Inflammatory macrophage (primary cell): ENCODE measurements at places on chromosomes 4 and X.
A peak's percentile ranks its signal among the peaks of the same experiment; 100 is the strongest.

DNA sequence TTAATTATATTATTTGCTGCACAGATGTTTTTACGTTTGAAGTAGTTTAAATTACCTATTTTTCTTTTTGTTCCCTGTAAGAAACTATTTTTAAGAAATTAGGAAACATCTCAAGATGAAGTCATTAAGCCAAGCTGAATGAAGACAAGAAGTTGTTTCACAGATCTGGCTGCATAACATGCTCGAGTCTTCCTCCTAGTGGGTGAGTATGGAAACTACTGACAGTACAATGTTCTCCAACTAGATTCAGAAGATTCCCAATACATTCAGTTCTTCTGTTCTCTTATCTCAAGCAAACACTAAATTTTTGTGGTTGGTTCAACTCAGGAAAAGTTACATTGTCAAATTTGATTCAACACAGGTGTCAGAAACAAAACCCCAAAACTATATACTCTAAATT, 256.8 kb upstream of the VCX start:
- peak; percentile 4 for DNase-seq

DNA sequence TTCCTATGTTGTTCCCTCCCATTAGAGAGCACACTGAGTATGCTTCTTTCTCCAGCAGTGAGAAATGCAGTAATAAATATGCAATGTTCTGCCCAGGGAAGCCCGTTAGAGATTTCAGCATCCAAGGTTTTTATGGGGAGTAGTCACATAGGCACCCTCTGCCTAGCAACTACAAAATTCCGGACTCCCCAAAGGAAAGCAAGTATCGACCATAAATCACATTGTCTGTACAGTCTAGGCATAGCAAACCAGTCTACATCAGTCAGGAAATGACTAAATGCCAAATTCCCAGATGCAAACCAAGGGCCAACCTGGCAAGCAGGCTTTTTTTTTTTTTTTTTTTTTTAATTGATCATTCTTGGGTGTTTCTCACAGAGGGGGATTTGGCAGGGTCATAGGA, 34.8 kb downstream of the GPR101 start:
- DNase-seq, result no peak

- peak; percentile 3 for DNase-seq
Observed at GRCh38 chrX:8783097-8783713, 18.0 kb downstream of the FAM9A start.

GRCh38 chr4:111890412-111890811, 254.8 kb upstream of the FAM241A start:
- DNase-seq, result no peak

GRCh38 chr4:109801099-109801789, 555 bp downstream of the CFI start:
- DNase-seq, result no peak

DNA sequence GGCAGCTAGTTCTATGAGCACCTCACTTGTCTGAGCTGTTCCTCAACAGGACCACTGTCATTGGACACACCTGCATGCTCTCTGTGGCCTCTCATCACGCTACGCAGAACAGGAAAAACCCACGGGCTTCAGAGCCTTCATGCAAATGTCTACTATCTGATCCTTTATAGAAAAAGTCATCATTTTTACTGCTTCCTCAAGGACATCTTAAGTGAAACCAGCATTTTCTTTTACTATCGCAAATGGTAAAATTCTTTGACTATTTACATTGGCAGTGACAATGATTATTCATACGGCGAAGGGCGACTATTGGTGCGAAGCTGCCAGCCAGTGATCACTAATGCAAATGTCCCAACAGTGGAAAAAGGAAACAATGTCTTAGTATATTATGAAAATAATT, 147.0 kb downstream of the AFAP1 start:
- no peak for DNase-seq

GRCh38 chr4:53128231-53128630, 237.6 kb downstream of the SCFD2 start:
- DNase-seq, result no peak

DNA sequence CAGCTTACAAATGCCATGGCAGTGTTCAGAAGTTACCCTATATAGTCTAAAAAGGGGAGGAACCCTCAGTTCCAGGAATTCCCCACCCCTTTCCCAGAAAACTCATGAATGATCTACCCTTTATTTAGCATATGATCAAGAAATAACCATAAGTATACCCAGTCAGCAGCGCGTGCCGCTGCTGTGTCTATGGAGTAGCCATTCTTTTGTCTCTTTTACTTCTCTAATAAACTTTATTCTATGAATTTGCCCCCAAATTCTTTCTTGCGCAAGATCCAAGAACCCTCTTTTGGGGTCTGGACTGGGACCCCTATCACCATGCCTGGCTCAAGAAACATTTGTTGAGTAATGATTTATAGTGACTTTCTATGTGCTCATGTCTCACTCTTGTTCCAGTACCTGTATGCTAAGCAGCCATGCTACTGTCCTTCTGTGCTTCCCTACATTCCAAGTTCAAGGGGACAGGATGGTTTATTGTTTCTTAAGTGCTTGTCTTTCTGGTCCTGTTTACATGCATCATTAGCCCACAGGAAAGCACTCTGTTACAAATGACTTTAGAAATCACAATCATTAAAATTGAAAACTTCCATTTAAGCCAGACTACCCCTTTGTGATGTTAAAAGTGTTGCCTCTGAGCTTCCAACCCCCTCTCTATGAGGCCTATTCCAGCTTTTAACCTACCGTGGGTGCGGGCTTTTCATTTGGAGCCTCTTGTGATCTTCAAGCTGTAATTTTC, 63.4 kb upstream of the S100G start:
- no peak for DNase-seq

- no peak for DNase-seq
Observed at GRCh38 chr4:126727461-126727860, 905.3 kb upstream of the INTU start.

- DNase-seq, result no peak
Observed at GRCh38 chr4:47031011-47031678, at the start of gene GABRB1. GABRB1 (plus strand) TSS chr4:47031567.

GRCh38 chr4:185039508-185040273, 21.4 kb downstream of the HELT start:
- DNase-seq, result peak; percentile 64

DNA sequence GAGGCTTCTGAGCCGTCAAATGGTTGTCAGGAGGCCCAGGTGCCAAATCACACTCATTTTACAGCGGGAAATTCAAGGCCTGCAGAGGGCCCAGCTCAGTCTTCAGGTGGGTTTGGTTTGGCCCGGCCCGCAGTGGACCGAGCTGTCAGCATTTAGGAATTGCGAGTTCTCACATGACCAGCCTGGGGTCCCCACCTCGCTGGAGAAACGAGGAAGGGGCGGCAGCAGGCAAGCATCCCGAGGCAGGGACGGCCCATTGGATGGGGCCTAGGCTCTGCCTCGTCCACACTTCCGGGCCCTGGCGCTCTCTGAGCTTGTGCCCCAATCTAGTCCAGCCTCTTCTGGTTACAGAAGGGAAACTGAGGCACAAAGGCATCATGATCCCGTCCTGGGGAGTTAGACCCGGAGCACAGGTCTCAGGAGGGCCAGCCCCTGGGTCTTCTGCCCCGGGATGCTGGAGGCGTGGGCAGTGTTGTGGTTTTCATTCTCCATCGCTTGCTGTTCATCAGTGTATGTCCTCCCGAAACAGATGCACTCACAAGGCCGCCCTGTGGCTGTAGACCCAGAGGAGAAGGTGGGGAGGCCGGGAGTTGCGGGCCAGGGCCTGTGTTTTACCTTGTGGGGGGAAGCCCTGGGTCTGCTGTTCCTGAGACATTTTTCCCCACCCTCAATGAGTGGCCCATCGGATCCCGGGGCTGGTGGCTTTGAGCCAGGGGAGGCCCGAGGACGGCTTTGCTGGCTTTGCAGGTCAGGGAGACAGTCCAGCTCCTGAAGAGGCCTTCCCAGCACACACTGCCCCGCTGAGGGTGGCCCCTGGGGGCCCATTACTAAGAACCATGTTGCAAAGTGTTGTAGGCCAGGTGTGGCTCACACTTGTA, 8.9 kb downstream of the PSAPL1 start:
- DNase-seq, result no peak

GRCh38 chr4:99612281-99612680, 37.7 kb downstream of the MTTP start:
- DNase-seq, result no peak

DNA sequence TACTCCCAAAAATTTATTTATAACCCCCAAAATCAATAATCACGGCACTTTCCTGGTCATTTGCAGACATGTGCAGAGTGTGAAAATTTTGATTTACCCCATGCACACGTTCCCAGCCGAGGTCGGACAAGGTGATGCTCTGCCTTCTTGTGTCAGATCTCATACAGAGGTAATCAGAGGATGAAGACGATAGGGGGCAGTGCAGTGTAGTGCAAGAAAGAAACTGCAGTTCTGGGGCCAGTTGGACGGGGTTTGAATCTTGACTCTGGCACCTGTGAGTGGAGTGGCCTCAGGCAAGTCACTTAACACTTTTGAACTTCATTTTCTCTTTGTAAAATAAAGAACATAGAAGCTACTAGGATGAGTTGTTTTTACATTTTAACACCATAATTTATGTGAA, 88.4 kb downstream of the FRMPD3 start:
- peak; percentile 30 for DNase-seq

DNA sequence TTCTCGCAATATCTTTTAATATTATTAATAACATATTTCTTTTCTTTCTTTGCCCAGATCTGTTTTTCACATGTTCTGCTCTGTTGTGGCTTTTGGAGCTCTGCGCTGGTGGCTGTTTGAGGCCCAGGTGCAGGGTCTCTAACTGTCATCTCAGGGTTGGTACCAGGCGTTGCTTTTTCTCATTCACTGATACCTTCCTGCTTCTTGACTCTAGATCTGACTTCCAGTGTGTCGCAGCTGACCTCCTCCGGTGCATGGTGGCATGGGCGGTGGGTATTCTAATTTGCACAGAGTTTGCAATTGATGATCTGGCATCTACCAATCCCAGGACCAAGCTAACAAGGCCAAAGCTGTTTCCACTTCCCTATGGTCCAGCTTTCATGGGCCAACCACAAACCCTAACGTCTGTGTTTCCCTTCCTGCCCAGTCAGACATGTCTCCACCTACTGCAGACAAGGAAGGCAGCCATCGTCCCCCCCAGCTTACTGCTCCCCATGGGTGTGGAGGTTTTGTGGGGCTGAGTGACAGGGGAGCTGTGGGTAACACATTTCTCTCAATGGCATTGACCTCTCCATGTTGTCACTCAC, 25.2 kb downstream of the LETM1 start:
- DNase-seq, result no peak

GRCh38 chrX:16589826-16590225, 60.1 kb upstream of the S100G start:
- DNase-seq, result no peak

DNA sequence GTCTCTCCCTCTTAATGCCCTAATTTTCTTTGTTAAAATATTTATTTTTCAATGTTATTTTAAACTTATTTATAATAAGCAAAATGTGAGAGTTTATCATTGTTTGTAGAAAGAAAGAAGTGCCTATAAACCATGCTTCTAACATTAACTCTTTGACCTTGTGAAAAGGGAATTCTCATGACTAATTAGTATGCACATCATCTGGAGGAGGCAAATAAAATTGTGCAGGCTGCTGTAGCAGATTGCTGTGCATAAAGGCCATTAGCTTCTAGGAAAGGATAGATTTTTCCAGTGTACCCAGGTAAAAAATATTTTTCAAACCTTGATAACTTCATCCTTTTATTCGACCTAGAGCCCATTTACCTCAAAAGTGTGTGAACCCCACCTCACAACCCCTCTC, 84.6 kb upstream of the GUCY1A1 start:
- no peak for DNase-seq
